ENCODE measurements at places on chromosomes 7 and 10. TPM values are rescaled to one million over a fixed set of nuclear protein-coding genes. Genes with fewer than 3 reads are reported as not detected.

GRCh38 chr7:29290829-29291228, 96.3 kb downstream of the CHN2 start:
- DNase-seq: no peak

- DNase-seq: peak; percentile 60
These were observed 1.3 kb downstream of the PFKFB3 start for GRCh38 chr10:6204063-6204340.

DNA sequence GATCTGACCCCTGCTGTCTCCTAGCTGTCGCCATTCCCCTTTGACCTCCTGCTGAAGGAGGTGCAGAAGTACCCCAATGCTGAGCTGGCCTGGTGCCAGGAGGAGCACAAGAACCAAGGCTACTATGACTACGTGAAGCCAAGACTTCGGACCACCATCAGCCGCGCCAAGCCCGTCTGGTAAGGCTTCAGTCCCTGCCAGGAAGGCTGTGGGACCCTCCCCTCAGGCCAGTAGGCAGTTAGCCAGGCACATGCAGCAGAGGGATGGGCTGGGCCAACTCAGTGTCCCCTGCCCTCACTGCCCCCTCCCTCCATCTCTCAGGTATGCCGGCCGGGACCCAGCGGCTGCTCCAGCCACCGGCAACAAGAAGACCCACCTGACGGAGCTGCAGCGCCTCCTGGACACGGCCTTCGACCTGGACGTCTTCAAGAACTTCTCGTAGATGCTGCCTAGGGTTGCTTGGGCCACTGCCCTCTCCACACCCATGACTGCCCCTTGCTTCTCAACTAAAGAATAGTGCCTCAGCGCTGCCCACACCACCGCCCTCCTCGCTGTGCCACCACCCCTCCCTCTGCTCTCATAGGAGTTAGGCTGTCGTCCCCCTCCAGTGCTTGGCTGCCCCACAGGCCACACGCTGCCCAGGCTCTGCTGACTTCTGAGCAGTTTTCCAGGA, 41.0 kb upstream of the ZMIZ2 start:
- no peak for DNase-seq

GRCh38 chr7:65251851-65252620, 121.6 kb upstream of the ZNF92 start:
- peak; percentile 60 for DNase-seq

CTTNBP2 gene
- not detected for total RNA-seq

DNA sequence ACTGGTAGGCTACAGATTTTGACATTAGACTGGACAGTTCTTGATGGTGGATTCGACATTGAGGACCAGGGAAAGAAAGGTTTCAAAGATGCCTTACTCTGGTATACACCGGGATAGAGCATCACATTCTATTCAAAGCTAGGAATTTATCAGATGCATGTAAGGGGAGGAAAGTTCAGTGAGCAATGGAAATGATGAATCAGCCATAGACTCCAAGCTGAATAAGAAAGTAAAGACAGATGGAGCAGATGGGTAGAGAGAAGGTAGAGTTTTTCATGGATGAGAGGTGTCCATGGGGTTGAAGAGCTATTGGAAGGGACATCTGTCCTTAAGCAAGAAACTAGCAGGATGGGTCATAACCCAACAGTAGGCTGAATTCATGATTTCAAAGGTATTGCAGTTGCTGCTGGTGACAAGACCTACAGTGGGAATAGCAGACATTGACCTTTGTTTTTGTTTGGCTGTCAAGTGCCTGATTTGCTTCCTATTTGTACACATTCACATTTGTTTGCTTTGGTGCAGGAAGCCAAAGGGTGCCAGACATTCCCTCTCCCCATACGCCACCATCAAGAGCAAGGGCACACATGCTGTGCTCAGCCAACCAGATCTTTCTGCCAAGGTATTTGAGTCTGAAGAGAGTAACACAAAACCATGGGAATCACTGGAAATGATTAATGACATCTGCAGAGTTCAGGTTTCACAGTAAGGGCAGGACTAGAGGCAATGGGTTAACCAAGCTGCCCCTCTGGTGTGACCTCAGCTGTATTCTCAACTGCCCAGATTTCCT, 8.6 kb upstream of the CACUL1 start:
- no peak for DNase-seq

GRCh38 chr10:29392376-29393021, 103.6 kb downstream of the LYZL1 start:
- DNase-seq: peak; percentile 39

KLF14 gene
- total RNA-seq: not detected

DNA sequence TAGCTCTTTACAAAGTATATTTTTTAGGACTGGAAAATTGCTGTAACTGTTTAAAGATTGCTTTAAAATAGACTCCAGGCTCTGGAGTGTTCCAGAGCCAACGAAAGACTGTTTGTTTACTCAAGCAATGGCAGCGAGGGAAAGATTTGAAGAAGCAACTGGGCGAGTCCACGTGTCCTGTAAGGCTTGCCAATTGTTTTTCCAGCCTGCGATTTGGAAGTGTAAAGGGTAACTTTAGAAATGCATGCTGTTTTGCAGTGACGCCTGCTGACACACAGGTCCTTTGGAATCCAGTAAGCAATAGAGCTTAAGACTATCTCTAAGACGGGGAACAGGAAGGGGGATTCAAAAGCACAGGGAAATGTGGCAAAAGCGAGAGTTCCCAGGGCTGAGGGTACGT, 55.8 kb downstream of the TACC2 start:
- no peak for DNase-seq

DNA sequence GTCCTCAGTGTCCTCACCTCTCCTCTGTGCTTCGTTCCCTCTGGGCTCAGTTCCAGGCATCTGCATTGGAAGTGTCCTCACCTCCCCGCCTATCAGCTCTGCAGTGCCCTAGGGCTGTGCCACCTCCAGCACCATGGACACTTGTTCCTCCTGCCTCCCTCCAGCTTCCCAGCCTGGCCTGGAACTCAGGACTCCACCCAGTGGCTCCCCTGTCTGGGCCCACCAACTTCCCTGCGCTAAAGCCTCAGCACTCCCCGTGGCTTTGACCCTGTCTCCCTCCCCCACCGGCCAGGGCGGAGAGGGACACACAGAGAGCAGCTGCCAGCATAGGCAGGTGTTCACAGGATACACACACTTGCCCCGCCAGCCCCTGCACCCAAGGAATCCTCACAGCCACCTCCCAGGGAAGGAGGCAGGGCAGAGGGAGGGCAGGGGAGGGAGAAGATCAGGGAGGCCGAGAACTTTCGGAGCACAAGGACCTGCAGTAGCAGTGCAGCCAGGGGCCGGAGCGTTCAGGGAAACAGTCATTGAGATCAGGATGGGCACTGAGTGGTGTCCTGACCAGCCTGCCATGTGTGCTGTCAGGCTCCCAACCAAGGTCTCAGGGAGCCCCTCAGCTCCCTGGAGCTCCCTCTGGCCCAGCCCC, 31.3 kb downstream of the ANXA8 start:
- no peak for DNase-seq

GRCh38 chr10:107031931-107032699, 132.4 kb downstream of the SORCS1 start:
- DNase-seq: no peak

PALD1 gene
- 0.15 TPM for total RNA-seq

DNA sequence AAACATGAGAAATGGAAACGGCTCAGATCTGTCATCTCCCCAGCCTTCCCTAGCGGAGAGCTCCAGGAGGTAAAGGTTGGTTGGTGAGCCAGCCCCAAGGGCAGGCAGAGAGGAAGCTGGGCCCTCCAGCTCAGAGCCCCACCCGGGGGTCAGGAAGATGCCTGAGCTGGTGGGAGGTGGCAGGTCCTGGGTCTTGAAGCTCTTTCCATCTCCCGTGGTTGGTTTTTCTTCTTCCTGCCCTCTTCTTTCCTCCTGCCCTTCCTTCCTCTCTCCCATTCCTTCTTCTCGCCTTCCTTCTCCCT, 384.2 kb upstream of the FOXK1 start:
- DNase-seq: no peak

DNA sequence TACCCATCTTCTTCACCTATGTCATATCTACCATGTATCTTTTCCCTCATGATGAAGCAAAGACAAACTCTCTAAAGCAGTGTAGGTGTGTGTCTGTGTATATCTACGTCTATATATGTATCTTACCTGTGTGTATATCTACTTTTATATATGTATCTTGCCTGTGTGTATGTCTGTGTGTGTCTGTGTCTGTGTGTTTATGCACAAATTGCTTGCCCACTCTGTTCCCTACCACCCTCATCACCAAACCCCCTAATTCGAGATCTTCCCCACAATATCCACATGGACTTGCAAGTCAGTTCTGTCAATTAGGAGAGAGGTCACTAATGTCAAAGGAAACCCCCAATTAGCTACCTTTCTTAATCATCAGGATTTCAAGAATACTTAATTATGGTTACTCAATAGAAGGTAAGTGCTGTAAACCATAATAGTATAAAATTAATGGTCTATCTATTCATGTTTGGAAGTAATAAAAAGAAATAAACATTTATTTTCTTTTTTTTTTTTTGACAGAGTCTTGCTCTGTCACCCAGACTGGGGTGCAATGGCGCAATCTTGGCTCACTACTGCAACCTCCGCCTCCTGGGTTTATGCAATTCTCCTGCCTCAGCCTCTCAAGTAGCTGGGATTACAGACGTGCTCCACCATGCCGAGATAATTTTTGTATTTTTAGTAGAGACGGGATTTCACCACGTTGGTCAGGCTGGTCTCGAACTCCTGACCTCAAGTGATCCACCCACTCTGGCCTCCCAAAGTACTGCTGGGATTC, 43.6 kb downstream of the ANKRD61 start:
- no peak for DNase-seq

DNA sequence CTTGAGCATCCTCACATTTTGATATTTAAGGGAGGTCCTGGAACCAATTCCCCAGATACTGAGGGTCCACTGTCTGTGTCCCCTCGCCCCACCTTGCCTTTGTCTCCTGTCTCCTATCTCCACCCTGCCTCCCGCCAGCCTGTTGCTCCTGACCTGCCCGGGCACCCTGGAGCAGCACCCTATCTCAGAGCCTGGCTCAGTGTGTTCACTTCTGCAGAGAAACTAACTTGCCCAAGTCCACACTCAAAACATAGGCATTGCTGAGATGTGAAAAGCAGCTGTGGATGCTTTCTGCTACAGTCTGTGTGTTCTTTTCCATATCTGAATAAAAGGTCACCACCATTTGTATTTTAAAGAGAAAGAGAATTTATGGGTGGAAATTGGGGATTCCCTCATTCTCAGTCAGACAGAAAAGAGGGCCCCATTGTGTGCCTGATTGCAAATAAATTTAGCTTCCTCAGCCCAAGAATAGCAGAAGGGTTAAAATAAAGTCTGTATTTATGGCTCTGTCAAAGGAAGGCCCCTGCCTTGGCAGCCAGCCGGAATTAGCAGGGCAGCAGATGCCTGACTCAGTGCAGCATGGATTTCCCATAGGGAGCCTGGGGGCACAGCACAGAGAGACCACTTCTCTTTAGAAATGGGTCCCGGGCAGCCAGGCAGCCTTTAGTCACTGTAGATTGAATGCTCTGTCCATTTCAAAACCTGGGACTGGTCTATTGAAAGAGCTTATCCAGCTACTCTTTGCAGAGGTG, 161.3 kb downstream of the EGFR start:
- DNase-seq: no peak

DNA sequence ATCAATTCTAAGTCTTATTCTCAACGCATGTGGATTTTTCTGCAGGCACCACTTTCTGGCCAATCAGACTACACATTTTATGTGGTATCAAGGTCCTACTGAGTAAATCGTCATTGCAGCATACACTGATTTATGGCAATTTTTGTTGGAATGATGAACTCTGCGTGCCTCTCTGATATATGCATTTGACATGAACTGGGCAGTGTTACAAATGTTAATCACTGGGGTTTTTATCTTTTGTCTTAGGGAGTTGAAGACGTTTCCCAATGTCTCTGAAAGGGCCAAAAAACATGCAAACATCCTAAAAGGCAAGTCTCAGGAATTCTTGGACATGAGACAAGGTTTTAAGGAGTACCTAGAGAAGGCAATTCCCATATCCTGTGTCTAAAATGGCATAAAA, 809.5 kb upstream of the CELF2 start:
- DNase-seq: no peak

CREB5 gene
- total RNA-seq: not detected

- no peak for DNase-seq
These were observed 100.9 kb upstream of the CHST15 start for GRCh38 chr10:124194199-124194824.

ZNHIT1 gene
- 59.9 TPM for total RNA-seq

DNA sequence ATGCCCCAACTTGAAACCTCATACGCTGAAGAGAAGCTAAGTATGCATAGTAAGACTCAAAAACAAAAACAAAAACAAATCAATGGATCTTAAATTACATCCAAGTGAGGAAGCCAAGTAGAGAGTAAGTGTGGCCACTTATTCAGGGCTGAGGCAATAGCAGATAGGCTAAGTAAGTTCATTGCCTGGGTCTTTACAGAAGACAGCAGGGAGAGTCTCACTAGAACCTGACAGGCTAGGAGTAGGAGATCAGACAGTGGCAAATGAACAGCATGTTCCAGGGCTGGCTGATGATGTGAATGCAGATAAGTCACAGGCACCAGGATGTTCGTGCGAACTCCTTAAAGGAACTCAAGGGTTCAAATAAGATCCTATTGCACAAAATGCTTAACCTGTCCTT, 568.6 kb downstream of the KCNMA1 start:
- no peak for DNase-seq

MMRN2 gene
- total RNA-seq: not detected

PLCE1 gene
- total RNA-seq: 0.08 TPM

- DNase-seq: no peak
These were observed 126.7 kb downstream of the TNS3 start for GRCh38 chr7:47454974-47455871.

DCLRE1C gene
- 40.4 TPM for total RNA-seq

DNA sequence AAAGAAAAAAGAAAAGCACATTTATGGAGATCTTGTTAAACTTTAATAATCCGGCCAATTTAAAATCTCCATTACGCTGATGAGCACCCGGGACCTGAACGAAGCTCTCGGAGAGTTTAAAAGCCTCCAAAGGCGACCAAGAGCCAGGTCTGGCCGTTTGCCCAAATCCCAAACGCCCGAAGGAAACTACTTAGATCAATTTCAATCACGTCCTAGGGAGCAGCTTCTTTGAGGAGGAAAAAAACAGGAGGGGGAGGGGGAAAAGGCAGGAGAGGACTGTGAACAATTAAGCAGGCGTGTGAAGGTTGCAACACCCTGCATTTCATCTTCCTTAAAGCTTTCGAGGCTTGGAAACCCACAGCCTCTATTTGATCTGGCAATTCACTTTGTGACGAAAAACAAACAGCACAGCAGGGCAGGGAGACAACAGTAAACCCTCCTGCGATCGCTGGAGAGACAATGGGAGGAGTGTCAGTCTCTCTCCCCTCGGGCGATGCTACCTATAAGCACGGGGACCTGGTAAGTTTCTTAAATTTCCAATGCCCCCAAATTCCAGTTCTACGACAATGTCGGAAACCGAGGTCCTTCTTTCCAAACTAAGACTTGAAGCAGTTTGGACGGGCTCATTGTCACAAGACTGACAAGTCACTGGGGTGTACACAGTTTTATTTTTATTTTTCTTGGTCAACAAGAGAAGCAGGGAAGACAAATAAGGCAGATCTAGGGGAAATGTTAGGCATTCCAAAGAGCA, 1.2 kb downstream of the KLF6 start:
- peak; percentile 47 for DNase-seq

All from activated CD4-positive, alpha-beta memory T cell treated with anti-CD3 and anti-CD28 coated beads, Interleukin-2, amount 10 ng/mL, durations not matched to agents 7 days and 5 days (primary cell).